ENCODE measurements at places on chromosomes 16 and 17.

DNA sequence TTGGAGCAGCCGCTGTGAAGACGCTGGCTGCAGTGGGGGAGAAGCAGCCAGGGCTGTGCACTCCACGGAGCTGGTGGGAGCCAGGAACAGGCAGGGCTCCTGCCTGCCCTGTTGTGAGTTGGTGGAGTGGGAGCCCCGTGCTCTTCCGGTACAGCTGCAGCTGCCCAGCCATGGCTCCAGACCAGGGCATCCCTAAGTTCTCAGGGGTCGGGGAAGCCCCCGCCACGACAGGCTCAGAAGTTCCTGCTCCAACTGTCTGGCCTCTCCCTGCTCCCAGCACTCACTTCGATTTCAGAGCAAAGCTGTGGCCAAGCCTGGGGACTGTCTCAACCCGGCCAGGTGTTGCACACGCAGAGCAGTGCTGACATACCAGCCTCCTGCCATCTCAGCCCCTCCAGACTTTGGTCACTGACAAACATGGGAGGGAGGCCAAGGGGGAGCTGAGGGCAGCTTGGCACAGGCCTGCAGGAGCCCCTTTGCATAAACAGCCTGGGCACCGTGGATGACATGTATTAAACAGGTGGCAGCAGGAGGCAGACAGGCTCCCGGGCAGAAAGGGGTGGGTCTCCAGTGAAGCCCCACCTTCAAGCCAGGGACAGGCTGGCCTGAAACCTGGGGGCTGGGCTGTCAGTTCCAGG is 13.9 kb upstream of the KDM8 start:
- DNase-seq: no peak

GRCh38 chr16:72066747-72067146 is 3.7 kb downstream of the HPR start:
- no peak for DNase-seq

DNA sequence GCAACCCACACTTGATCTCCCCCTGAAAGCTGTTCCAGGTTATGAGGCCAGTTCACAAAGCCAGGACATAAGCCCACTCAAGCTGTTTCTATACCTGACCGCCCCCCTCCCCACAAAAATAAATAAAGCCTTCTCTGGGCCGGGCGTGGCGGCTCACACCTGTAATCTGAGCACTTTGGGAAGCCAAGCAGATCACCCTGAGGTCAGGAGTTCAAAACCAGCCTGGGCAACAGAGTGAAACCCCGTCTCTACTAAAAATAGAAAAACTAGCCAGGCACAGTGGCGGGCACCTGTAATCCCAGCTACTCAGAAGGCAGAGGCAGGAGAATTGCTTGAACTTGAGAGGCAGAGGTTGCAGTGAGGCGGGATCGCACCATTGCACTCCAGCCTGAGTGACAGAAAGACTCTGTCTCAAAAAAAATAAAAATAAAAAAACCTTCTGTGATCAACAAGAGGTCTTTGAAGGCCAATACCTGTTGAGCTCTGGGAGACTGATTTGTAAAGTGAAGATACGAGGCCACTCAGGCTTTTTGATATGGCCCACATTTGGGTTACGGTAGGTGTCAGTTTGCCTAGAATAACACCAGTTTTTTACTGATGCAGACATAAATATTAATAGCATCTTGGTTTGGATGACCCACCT is 2.2 kb downstream of the KDM8 start:
- no peak for DNase-seq

GRCh38 chr16:56346131-56346890 is 79.0 kb downstream of the AMFR start:
- DNase-seq: no peak

DNA sequence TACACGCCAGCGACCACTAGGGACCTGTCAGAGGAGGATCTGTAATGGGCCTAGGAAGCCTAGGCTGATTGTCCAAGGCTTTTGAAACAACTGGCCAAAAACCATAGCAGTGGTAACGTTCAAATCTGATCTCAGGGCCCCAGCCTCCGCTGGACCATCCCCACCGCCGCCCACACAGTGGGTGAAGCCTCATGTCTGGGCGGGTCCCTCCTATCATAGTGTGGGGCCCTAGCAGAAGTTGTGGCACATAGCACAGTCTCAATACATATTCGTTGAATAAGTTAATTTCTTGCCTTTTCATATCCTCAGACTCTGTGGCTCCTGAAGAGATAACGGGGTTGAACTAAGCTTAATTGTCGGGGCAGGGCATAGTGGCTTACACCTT is 818 bp downstream of the DPH1 start:
- no peak for DNase-seq

DNA sequence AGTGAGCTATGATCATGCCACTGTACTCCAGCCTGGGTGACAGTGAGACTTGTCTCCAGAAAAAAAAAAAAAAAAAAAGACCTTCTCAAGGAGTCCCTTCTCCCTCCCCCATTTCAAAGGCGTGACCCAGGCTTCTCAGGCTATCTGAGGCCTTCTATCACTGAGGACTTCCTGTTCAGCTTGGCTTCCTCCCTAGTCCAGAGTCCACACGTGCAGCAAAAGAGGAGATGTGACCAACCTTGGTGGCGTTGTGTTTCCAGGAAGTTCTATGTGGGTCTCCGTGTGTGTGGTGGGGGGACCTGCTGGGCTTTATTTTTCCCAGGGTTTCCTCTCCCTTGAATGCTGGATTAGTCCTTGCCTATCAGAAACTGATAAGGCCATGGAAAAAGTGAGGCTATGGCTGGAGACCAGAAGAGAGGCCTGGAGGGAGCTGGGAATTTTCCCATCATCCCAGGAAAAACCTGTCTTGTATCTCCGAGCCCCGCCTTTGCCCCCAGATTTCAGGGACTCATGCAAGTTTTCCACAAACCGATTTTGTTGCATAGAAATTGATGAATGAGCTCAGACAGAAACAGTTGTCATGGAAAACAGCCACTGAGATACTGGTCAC is 148.1 kb downstream of the SALL1 start:
- DNase-seq: no peak

- no peak for DNase-seq
Measured at GRCh38 chr17:49979748-49980479, 10.9 kb downstream of the DLX4 start.

GRCh38 chr16:17333229-17333628 is 137.5 kb downstream of the XYLT1 start:
- no peak for DNase-seq

- DNase-seq: no peak
Measured at GRCh38 chr17:81927152-81927652, 333 bp downstream of the MAFG start.

DNA sequence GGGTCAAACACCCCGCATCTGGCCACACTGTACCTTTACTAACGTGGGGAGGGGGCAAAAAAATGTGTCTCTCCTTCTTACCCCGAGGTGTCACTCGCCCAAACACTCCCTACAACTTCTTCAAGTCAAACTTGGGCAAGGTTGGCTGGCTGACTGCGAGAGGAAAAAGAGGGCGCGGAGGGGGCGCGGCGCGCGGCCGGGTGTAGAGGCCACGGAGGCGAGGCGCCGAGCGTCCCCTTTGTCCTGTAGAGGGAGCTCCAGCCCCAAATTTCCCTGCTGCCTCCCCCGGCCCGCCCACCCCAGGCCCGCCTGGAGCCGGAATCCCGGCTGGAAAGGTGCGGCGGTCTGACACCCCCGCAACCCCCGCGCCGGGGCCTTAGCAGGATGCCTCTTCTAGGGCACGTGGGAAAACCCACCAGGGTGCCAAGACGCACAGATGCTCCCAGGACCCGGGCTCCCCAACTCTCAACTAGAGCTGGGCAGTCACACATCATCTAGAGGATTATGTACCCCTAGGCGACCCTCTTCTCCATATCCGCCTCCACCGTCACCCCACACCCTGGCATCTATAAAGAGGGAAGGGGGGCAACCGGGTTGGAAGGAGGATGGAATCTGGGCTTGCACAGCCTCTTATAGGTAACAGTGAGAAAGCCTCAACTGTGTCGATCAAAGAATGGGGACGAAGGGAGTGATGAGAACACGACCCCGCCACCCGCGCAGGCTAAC is 4.2 kb downstream of the IRX3 start:
- DNase-seq: no peak

DNA sequence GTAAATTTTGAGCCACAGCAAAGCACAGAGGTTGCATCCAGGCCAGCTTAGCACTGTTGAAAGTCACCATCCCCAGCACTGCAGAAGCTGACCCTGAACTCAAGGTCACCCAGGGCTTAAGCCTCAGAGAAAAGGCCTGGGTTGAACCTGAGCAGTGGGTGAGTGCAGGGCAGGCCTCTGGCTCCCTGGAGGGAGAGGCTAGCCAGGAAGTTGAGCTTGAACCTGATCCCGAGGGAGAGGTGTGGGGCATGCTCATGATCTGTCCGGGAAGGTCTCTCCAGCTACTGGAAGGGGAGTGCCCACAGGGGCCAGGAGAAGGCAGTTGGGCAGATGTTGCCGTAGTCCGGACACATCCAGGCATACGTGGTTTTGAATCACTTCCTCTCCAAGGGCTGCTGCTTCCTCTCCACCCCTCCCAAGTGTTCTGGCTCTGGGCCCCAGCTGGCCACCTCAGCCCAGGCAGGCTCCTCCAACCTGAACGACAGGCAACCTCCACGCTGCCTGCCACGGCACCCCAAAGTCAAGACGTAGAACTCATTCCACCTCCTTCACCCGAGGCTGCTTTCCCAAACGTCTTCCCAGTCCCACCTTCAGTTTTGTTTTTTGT is 18.4 kb downstream of the CARHSP1 start:
- DNase-seq: no peak

DNA sequence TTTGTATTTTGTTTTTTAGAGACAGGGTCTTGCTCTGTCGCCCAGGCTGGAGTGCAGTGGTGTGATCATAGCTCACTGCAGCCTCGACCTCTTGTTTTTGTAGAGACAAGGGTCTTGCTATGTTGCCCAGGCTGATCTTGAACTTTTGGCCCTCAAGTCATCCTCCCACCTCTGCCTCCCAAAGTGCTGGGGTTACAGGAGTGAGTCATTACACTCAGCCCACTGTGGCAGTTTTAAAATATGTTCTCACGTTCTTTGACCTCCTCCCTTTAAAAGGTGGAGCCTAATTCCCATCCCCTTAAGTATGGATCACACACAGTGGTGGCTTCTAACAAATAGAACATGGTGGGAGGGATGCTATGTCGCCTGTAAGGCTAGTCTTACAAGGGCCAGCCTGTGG is 67.7 kb downstream of the ZDHHC7 start:
- no peak for DNase-seq

DNA sequence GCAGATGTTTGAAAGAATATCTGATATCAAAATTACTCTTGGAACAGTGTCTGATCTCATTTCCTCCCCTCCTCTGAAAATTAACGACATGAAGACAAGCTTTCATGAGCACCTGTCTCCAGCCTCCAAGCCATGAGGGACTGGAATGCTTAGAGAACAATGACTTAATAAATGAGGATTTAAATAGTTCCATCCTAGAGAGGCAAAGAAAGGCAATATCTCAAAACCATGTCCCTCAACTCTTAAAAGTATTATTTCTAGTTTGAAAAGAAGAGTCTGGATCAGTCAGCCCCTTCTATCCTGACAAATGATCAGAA is 137.5 kb downstream of the ANKFN1 start:
- DNase-seq: no peak

GRCh38 chr17:79213305-79213704 is 138.7 kb downstream of the ENGASE start:
- no peak for DNase-seq

DNA sequence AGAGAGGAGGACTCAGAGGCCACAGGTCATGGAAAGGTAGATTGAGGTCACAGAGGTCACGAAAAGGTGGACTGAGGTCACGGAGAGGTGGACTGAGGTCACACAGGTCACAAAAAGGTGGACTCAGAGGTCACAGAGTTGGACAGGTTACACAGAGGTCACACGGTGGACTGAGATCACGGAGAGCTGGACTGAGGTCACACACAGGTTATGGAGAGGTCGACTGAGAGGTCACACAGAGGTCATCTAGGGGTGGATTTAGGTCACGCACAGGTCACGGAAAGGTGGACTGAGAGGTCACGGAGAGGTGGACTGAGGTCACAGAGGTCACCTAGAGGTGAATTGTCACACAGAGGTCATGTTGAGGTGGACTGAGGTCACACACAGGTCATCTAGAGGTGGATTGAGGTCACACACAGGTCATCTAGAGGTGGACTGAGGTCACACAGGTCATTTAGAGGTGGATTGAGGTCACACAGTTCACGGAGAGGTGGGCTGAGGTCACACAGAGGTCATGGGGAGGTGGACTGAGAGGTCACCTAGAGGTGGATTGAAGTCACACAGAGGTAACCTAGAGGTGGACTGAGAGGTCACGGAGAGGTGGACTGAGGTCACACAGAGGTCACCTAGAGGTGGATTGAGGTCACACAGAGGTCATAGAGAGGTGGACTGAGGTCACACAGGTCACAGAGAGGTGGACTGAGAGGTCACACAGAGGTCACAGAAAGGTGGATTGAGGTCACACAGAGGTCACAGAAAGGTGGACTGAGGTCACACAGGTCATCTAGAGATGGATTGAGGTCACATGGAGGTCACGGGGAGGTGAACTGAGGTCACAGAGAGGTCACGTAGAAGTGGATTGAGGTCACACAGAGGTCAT is 26.7 kb upstream of the JPT2 start:
- DNase-seq: no peak

DNA sequence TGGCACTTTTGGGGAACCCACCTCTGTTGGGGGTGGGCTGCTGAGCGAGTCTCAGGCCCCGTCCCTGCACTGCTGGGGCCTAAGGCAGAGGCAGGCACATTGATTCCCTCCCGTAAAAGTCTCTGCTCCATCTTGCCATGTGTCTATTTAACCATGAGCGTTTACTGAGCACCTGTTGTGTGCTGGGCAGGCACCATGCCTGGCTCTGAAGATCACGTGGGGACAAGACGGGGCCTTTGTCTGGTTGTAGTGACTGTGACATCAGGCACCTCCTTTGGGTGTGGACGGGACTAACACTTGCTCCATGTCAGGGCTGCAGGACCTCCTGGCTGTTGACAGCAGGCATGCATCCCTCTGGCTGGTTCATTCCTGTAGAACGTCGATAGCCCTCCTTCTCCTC is 204.7 kb upstream of the CIBAR2 start:
- DNase-seq: no peak

DNA sequence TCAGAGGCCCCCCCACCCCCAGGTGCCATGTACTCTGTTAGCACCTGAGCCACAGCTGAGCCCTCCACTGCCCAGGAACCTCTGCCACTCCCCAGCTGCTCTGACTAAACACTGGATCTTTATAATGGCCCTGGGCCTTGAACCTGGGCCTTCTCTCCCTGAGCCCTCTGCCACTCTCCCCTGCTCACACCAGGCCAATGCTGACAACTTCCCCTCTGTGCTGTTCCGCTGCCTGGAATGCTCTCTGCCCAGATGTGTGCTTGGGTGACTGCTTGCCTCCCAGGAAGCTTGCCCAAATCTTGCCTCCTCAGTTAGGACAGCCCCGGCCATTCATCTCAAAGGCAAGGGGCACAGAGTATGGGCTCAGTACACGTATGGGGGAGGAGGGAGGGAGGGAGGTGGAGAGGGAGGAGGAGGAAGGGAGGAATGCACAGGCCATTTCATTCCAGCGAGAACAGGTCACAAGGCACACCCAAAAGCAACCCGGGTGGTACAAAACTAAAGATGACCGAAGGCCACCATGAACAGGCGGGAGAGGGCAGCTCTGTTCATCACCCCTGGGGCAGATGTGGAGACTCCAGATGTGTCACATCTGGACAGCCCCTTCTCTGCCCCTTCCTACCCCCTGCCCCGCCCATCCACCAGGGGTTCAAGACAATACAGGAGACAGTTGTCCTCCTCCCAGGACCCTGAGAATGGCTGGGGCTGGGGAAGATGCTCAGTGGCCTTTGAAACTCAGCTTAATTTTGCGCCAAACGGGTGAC is 15.3 kb upstream of the TNFRSF13B start:
- no peak for DNase-seq

- no peak for DNase-seq
Measured at GRCh38 chr17:62807812-62808575, at the start of gene MARCHF10. TSS of gene MARCHF10 (minus strand) at chr17:62808314. CDS start at chr17:62801735, 6,579 bp downstream.

- no peak for DNase-seq
Measured at GRCh38 chr17:42361781-42362186, 26.5 kb downstream of the STAT3 start.

All from stimulated activated CD8-positive, alpha-beta memory T cell treated with anti-CD3 and anti-CD28 coated beads, Interleukin-4, amount 100 ng/mL, for 1 hour (primary cell).